ENCODE measurements at places on chromosomes 6 and 20.

GRCh38 chr20:40678286-40678875 lies 10.7 kb downstream of the MAFB start:
- no peak for DNase-seq

DNA sequence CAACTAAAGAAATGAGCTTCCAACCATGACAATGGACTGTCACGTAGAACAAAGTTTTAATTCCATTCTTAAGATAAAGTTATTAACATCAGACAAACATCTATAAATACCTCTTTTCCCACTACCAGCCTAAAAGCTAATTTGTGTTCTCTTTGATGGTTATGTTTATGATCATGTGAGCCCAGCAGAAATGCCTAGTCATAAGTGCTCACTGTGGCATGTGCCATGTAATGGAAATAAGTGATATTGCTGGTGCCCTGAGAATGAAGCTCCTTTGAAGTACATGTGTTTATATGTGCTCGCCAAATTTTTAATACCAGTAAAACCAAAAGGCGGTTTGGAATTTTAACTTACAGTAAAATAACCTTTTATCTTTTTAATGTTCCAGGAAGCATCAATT lies 205.8 kb downstream of the ISM1 start:
- no peak for DNase-seq

DNA sequence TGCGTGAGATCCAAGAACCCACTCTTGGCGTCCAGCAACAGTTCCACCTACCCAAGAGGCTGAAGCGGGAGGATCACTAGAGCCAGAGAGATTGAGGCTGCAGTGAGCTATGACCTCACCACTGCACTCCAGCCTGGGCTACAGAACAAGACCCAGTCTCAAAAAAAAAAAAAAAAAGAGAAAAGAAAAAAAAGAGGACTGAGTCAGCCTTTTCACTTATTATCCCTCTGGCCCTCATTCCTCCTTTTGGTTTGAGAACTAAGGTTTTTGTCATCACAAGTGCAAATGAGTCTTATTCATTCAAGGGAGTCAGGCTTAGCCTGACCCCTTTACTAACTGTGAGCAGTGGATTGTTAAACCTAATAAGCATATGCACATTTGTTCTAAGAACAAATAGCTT lies 37.9 kb upstream of the JARID2 start:
- no peak for DNase-seq

GRCh38 chr6:32655203-32655710 lies 11.2 kb downstream of the HLA-DQB1 start:
- DNase-seq, result no peak

- no peak for DNase-seq
These were observed 1.2 kb upstream of the SPATS1 start for GRCh38 chr6:44341095-44341890.

- DNase-seq, result no peak
These were observed 753.3 kb upstream of the MARCKS start for GRCh38 chr6:113103634-113104361.

DNA sequence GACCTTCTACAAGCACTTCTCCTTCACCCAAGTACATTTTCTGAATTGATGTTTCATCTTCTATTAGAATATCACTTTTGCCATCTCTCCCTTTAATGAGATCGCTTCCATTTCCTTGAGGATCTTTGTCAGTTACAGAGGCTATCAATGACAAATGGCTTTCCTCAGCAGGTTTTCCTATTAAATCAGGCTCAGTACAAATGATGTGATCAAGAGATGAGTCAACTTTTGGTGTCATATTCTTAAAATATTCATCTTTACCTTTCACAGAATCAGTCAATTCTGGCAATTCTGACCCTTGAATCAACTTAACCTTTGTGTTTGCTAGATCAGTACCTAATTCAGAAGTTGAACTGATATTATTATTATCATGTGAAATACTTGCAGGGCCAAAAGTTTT lies 37.3 kb downstream of the DST start:
- no peak for DNase-seq

DNA sequence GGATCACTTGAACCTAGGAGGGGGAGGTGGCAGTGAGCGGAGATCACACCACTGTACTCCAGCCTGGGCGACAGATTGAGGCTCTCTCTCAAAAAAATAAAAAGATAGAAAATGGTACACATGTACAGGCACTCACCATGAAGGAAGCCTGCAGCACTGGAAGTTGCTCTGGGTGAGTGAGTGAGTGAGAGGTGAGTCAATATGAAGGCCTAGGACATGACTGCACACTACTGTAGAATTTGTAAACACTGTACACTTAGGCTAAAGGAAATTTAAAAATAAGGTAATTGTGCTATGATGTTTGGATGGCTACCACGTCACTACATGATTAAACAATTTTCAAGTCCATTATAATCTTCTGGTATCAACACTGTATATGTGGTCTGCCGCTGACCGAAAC lies 216.2 kb downstream of the FOXC1 start:
- DNase-seq, result no peak

DNA sequence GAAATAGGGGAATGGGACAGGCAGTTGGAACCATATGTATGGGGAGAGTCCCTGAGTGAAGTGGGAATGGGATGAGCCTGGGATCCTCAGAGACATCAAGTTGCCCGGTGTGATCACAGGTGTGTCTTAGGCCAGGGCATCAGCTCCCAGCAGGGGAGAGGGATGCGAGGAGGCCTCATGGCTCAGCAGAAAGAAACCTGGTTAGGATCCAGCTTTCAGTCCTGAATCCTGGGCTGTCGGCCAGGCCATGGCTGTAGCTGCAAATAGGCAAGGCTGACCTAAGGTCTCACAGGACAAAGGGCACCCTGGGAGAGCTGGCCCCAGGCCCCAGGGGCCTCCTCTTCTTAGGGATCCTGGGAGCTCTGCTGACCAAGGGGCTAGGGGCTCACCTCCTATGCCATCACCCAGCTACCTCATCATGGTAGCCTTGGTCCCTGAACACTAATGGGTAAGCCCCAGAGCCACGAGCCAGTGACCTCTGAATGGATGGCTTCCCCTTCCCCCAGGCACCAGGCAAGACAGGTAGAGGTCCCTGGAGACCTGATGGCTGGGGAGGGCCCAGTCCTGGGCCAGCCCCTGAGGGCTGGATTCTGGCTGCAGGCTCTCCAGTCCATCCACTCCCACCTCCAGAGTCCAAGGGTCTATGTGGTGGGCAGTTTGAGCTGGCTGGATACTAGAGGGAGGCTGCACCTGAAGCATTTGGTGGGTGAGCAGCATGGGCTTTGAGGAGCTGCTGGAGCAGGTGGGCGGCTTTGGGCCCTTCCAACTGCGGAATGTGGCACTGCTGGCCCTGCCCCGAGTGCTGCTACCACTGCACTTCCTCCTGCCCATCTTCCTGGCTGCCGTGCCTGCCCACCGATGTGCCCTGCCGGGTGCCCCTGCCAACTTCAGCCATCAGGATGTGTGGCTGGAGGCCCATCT lies at the start of gene SLC22A7:
SLC22A7 (plus strand) TSS at position 617 of the 921 bp plus-strand sequence; CDS start at position 716, 99 bp downstream.
- no peak for DNase-seq
